ENCODE measurements at places on chromosomes 1 and 21.

DNA sequence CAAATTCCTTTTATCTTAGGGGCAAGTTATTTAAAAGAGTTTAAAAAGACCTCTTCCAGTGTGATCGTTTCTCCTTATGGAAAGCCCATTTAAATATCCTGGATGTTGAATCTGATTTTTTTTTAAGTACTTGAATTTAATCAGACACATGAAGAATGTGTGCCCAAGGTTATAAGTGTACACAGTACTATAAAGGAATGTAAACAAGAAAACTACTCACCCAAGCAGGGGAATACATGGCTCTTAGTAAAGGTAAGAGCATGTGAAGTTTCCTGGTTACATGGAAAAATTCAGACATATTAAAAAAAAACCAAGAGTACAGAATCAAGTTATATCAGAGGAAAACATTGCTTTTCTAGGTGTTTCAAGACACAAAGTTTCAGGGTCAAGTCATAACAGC is 546.9 kb downstream of the MATN1 start:
- DNase-seq: no peak

GRCh38 chr1:32963746-32964460 is 706 bp downstream of the RNF19B start:
- DNase-seq: peak; percentile 86

GRCh38 chr1:11858968-11859871 is 475 bp upstream of the NPPB start:
- DNase-seq: no peak

DNA sequence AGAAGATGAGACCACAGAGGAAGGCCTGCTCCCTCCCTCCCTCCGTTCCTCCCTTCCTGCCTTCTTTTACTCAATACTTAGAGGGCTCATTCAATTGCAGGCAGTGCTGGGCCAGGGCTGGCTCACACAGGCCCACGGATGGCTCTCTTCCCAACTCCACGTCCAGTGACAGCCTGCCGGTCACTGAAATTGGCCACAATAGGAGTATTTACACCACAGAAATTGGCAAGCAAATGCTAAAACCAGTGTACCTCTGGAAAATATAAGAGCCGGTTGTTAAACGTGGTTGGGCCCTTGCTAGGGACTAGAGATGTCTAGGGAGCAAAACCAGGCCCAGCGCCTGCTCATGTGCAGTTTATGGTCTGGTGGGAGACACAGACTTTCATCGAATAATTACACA is 72.4 kb upstream of the TMEM51 start:
- DNase-seq: no peak

GRCh38 chr1:27406362-27406680 is 13.9 kb downstream of the GPR3 start:
- no peak for DNase-seq
